ENCODE measurements at places on chromosomes 5 and 9.

- DNase-seq = no peak
Observed at GRCh38 chr9:16331031-16331430, 539.4 kb downstream of the BNC2 start.

DNA sequence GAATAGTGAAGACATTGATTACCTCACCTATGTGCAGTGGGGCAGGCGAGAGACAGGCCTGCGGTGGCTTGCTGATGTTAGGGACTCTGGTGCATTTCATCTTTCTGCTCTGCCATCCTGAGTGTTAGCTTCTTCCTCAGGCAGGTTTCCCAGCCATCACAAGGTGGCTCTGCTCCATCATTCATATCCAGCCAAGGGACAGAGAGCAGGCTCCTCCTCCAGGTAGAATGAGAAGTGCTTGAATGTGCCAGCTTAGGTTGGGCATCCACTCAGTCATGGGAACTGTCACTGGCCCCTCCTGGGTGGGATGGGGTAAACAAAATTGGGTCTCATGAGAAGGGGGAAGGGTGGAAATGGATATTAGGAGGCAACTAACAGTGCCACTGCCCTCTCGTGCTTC is 24.8 kb downstream of the GPR107 start:
- DNase-seq = no peak

DNA sequence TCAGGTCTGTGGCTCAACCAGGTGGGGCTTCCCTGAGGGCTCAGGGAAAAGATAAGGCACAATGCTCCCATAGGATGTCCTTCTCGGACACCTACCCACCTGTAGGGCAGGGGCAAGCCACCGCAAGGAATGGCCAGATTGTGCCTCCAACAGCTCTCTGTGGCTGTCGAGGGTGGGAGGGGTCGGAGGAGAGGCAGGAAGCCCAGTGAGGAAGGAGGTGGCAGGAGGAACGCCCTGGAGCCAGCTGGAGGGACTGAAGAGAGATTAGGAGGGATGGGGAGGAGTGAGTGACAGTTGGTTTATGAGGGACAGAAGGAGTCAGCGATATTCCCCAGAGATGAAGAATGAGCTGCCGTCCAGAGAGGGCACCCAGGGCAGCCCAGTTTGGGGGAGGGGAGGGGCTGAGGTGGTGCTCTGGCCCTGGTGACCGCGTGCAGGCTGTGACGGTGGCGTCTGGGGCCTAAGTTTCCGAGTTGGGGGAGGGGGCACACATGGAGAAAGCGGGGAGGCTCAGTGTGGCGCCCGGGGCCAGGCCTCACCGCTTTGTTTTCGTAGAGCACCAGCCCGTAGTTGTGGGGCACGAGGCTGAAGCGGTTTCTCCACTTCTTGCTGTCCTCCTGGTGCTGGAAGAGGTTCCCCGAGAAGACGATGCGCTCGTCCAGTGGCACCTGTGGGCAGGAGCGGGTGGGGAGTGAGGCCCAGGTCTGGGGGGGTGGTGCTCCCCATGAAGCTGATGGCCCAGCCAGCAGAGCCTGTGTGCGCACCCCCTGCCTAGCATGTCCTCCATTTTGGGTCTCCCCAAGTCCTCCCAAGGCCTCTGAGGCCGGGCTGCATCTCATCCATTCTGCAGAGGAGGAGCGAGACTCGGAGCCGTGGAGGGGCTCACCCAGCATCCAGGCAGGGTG is 75.6 kb downstream of the LRSAM1 start:
- DNase-seq = no peak

DNA sequence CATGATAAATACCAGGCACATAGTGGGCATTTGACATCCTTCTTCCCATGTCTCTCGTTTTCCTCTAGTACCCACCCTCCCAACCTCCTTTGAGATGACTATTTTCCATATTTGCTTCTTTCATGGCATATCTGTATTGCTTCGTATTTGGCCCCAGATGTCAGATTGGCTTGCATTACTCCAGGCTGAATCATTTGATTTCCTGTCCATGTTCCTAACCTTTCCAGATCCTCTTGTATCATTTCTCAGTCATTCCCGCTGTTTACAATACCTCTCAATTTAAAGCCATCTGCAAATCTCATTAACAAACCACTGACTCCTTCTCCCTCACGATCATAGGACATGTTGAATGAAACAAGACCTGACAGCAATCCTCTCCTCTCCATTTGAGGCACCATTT is 19.9 kb downstream of the MTX3 start:
- no peak for DNase-seq

DNA sequence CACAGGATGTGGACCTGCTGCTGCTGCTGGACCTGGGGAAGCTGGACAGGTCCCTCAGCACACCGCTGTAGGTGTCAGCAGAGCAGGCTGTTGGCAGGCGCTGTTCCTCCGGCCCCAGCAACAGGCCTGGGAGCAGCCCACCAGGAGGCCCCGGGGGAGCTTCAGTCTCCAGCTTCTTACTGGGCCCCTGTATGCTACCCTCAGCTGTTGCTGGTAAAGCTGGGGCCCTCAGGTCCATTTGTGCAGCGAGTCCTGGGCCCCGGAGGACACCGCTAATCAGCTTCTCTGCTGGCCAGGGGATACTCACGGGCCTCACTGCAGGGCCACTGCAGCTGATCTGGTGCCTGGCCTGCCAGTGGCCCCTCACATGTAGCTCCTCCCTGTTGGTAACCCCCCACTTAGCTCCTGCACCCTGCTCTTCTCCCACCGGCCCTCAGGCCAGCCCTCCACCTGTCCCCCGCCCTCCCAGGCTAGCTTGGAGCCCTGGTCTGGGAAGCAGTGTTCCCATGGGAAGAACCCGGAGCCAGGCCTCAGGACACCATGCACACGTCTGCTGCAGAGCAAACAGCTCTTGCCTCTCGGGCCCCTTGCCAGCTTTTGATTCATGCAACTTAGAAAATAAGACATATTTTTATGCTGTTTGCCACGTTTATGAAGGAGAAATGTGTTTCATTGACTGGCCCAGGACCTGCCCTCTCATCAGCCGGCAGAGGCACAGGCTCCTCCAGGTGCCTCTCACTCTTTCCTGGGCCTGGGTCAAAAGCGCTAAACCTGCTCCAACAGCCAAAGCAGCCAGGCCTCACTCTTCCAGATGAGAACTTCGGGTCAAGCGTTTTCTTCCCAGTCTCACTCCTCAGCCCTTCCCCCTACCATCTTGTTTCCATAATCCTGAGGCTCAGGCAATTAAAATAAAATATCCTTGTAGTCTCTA is 61.0 kb upstream of the ADAMTS2 start:
- no peak for DNase-seq

DNA sequence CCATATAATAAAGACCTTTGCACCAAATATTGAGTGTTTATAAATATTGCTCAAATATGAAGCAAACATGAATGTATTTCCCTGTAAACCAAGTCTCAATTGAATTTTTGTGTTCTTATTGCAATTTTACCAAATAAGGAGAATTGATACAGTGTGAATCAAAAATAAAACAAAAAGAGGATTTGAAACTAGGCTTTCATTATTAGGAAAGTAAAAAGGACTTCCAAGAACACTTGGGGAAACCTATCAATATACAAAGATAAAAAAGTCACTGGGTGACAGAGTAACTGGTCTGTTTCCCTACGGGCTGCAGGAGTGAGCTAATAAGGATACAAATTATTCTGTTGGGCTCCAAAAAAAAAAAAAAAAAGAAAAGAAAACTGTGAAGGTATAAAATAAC is 44.8 kb upstream of the SNX2 start:
- DNase-seq = no peak

DNA sequence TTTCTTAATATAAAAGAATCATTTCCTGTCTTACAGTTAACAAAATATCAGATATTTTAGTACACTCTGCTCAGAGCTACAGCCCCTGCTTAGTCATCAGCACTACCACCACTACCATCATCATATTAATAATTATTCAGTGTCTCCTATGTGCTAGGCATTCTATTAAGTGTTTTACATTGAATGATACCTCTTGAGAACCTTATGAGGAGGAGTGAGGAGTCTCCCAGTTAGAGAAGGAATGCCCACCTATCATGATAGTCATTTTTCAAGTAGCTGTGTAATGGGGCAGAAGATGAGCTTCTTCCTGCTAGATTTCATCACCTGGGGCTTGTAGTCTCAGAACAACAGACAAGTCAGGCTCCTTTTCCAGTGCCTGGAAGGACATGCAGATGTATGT is 238.0 kb downstream of the TRIM32 start:
- no peak for DNase-seq

DNA sequence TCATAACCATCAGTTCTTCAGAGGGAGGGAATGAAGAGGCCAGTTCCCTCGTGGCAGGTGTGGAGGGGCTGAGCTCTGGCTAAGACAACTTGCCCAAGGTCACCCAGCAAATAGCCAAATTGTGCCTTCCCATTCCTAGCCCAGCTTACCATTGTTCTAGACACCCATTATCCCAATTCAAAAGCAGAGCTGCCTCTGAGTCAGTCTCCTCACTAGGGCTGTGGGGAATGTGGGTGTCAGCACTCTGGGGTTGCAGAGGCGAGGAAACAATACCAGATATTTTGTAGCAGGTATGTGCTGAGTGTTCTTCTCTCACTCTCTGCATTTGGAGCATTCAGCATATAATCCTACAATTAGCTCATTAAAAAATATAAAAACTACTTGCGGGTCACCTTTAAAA is 270.8 kb downstream of the PSAT1 start:
- DNase-seq = no peak

- DNase-seq = no peak
Observed at GRCh38 chr5:85340790-85341189, 956.1 kb upstream of the EDIL3 start.

DNA sequence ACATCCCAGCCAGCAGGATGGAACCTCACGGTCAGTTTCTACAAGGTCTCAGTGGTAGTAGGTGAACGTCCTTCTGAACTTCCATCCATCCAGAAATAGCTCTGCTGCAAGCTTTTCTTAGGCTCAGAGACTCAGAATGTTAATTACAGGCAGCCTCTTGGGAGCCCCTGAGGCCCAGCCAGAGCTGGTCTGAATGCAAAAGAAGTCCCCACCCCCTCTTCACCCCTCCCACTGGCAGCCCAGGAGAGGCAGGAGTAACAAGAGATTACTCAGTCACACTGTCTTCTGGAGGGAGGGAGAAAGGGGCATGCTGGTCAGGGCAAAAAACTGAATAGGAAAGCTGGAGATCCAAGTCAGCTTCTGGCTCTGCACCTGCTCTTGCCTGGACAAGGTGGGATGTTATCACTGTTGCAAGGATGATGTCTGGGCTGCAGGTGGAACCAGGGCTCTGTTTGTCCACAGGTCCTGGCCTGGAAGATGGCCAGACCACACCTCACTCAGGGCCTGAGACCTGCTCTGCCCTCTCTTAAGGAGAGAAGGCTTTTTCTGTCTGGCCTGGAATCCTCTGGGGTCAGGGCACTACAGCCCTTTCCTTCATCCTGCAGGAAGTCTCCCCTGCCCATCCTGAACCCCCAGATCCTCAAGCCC is 9.1 kb downstream of the ENHO start:
- DNase-seq = no peak

GRCh38 chr5:142324136-142324870 is 518 bp downstream of the SPRY4 start:
- DNase-seq = no peak

DNA sequence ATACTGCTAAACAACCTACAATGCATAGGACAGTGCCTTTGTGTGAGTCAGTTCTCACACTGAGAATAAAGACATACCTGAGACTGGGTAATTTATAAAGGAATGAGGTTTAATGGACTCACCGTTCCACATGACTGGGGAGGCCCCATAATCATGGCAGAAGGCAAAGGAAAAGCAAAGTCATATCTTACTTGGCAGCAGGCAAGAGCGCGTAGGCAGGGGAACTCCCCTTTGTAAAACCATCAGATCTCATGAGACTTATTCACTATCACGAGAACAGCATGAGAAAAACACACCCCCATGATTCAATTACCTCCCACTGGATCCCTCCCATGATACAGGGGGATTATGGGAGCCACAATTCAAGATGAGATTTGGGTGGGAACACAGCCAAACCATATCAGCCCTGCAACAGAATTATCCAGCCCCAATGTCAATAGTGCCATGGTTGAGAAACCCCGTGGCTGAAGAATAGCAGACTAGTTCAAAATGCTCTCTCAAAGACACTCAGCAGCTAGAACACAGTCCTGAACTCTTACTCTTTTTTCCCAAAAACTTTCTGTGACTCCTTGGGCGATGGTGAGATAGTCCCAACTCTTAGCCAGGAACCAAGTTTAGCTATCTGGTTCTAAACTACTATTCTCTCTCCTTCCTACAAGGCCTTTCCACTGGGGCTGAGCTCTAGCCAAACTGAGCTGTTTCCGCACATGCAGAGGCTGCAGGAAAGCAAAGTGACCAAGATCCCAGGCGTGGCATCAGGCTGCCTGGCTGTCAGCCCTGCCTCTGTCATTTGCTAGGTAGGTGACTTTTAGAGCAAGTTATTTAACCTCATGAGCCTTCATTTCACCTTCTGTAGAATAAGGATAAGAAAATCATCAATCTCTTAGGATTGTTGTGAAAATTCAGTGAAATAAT is 21.7 kb downstream of the FAT2 start:
- DNase-seq = no peak

GRCh38 chr5:43785198-43785597 is 182.2 kb downstream of the NNT start:
- no peak for DNase-seq

GRCh38 chr9:34343605-34344004 is 14.2 kb downstream of the NUDT2 start:
- no peak for DNase-seq

DNA sequence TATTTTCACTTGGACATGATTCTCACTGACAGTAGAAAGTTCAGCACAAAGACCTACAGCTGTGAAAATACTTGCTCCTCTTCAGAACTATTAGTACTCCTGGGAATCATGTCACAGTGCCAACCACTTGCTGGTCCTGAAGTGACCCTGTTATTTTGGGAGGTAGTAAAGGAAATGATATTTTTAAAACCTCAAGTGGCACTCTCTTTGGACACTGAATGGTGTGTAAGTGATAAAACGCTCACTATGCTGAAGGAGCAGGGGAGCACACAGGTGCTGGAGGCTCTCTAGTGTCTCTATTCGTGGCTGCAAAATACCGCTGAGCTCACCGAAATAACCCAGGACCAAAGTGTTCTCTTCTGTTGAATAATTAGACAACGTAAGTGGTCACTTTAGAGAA is 76.9 kb upstream of the SPATA31D4 start:
- DNase-seq = no peak

DNA sequence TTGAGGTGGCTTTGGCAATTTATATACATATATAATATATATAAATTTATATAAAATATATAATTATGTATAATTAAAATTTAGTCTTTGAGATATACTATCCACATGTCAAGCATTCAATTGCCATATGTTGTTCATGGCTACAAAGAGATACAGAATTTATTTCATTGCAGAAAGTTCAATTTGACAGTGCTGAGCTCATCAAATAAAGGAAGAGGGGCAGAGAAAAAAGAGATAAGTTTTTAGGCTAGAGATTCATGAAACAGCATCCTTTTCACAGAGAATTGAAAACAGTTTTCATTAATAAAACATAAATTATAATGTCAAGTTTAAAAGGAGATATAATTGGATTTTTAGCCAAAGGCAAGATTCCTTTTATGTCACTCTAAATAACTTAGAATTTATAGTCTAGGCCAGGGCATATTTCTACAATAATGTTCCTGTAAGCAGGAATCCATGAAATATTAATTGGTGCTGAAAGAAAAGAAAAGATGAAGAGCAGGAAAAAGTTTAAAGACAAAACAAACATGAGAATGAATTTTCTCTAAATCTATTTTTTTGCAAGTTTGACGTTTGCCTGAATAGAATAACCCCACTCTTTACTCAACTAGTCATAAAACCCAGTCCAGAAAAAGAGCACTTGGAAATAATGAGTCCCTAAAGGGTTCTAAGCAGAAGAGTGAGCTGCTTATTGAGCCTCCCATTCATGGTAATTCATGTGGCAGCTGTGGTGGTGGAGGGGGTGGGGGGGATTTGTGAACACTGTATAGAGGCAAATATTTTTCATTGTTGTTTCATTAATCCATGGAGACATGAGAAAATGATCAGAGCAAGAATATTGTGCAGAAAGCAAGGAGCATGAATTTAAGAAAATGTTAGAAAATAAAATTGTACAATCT is 1279.5 kb downstream of the CDH12 start:
- DNase-seq = no peak

All from NCI-H446 treated with DMSO at 0.1 percent for 48 hours (cell line).